Umbilical cord (tissue), 2 donors: ENCODE measurements at places on chromosomes 7 and 10. TPM values are rescaled to one million over a fixed set of nuclear protein-coding genes. Genes with fewer than 3 reads are reported as not detected.

The TMED4 gene
- 84.7 TPM for total RNA-seq

The CTAGE6 gene
- total RNA-seq = 20.7 TPM

The ARHGAP22 gene
- 10.4 TPM for total RNA-seq

The UPK3B gene
- total RNA-seq = not detected

The WDFY4 gene
- total RNA-seq = 4.6 TPM

The GALNT17 gene
- total RNA-seq = 3.9 TPM

The RBP3 gene
- total RNA-seq = 2.2 TPM

The H2AZ2 gene
- 117 TPM for total RNA-seq

The SDK1 gene
- total RNA-seq = 7.9 TPM

The C7orf57 gene
- total RNA-seq = 1.2 TPM

The UCMA gene
- total RNA-seq = 3.9 TPM

The WNT8B gene
- total RNA-seq = 0.72 TPM

The CDNF gene
- total RNA-seq = not detected

The CDH23 gene
- total RNA-seq = 7.0 TPM

The FAM25G gene
- not detected for total RNA-seq

The COL17A1 gene
- 175 TPM for total RNA-seq

The FAM131B gene
- total RNA-seq = 7.2 TPM

The GPR26 gene
- 0.72 TPM for total RNA-seq

The PPP1R3C gene
- total RNA-seq = 189 TPM

The POM121 gene
- total RNA-seq = 7.0 TPM

The SPRN gene
- total RNA-seq = 0.96 TPM

The CHN2 gene
- total RNA-seq = 20.2 TPM

The AKR1D1 gene
- 65.2 TPM for total RNA-seq

The ITGA8 gene
- total RNA-seq = 1.7 TPM

The TMEM139 gene
- total RNA-seq = 0.72 TPM

The ANKMY2 gene
- total RNA-seq = 15.9 TPM

The INPP5F gene
- 40.9 TPM for total RNA-seq

The ANKRD2 gene
- not detected for total RNA-seq

The ZNRF2 gene
- total RNA-seq = 17.3 TPM

The GHRHR gene
- total RNA-seq = 2.4 TPM

The KAZALD1 gene
- 11.8 TPM for total RNA-seq
